ENCODE measurements at places on chromosomes 7 and 10.
A peak's percentile ranks its signal among the peaks of the same experiment; 100 is the strongest.

- DNase-seq, result no peak
Measured at GRCh38 chr10:48802611-48803071, 118.0 kb downstream of the WDFY4 start.

DNA sequence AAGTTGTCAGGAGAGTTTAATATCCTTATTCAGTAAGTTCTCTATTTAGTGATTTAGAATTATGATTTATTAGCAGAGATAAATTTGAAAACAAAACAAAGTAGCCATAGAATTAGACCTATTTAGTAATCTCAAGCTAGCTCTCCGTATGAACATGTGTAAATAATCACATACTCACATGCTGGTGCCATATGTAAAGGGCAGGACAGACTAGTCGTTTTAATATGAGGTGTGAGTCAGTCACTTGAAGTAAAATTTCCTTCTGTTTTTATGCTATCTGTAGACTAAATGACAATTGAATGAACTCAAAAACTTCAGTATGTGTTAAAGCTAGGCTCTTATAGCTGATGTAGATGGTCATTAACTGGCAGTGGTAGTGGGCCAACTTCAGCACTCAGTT is 67.1 kb downstream of the WAC start:
- DNase-seq, result no peak

- no peak for DNase-seq
Measured at GRCh38 chr7:80347173-80347572, 164.7 kb downstream of the GNAT3 start.

- no peak for DNase-seq
Measured at GRCh38 chr10:75672842-75673241, 241.4 kb downstream of the LRMDA start.

GRCh38 chr7:118517275-118517674 is 292.8 kb downstream of the ANKRD7 start:
- no peak for DNase-seq

GRCh38 chr7:157643525-157643970 is 306.7 kb downstream of the DNAJB6 start:
- no peak for DNase-seq

DNA sequence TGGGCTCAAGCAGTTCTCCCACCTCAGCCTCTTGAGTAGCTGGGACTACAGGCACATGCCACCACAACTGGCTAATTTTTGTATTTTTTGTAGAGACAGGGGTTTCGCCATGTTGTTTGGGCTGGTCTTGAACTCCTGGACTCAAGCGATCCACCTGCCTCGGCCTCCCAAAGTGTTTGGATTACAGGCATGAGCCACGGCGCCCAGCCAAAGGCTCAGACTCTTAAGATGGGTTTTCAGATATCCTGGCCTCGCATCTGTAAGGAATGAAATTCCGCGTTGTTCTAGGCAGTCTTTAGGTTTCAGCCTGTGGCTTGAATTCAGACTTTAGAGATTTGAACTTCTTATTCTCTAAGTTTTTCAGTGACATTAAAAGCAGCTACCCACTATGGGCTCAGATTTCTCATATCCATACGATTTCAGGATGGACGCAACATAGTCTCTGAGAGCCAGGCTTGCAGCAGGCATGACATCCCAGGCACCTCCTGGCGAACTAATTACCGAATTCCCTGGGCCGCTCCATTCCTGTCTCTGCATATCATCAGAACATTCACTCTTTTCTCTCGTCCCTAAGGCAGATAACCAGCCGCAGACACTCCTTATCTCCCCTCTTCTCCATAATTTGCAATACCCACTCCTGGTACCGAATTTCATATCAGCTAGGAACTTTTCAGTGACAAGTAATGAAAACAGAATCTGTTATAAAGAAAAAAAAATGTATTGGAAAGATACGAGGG is 29.7 kb downstream of the IL15RA start:
- no peak for DNase-seq

GRCh38 chr7:22295402-22296264 is 61.3 kb downstream of the RAPGEF5 start:
- DNase-seq, result no peak

DNA sequence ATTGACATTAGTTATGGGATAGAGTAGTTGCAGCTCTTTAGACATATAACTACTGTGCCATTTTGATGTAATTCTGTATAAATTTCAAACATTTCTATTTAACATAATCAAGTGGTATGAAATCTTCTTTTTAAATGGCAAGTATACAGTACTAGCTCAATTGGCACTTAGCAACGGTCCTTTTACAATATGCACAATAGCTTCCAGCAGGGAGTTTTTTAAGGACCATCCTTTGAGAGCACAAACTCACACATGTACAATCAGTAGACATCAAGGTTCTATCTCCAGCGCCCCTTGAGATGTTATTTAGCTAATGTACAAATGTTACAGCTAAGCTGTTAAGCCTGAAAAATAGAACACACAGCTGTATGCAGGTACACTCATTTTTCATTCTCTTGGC is 480.7 kb downstream of the TFEC start:
- no peak for DNase-seq

DNA sequence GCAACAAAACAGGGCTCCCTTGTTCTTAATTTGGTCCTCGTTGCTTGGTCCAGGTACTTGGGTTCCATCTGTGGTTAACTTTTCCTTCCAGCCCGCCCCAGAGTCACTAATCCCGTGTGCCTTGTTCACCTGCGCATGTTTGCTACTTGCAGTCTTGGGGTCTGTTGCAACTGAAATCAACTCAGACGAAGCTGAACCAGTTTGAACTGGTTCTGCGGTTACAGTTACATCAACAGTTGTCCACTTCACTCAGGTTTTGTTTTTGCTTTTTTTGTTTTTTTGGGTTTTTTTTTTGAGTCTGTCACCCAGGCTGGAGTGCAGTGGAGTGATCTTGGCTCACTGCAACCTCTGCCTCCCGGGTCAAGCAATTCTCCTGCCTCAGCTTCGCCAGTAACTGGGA is 34.7 kb downstream of the TRRAP start:
- DNase-seq, result no peak

GRCh38 chr7:74057216-74057925 is 26.2 kb upstream of the LIMK1 start:
- no peak for DNase-seq

DNA sequence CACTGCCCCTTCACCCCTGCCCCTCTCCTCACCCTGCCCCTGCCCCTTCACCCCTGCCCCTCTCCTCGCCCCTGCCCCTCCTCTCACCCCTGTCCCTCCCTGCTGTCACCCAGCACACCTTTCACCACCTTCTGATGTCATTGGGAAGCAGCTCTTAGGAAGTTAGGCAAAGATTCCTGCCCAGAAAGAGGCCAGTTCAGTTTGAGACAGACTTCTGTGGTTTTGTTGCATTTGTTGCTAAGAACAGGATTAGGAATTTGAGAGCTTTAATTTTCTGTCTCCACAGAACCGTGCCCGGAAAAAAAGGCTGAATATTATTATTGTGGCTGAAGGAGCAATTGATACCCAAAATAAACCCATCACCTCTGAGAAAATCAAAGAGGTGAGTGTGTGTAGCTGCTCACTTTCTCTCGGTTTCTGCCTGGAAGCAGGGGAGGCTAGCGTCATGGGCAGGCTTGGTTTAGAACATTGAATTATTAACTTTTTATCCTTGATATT is 39.6 kb downstream of the PFKP start:
- no peak for DNase-seq

- no peak for DNase-seq
Measured at GRCh38 chr10:45555795-45556194, 116.8 kb downstream of the ZFAND4 start.

GRCh38 chr7:146736446-146737190 is 620.0 kb downstream of the CNTNAP2 start:
- no peak for DNase-seq

GRCh38 chr7:40646717-40647116 is 511.9 kb downstream of the SUGCT start:
- no peak for DNase-seq

DNA sequence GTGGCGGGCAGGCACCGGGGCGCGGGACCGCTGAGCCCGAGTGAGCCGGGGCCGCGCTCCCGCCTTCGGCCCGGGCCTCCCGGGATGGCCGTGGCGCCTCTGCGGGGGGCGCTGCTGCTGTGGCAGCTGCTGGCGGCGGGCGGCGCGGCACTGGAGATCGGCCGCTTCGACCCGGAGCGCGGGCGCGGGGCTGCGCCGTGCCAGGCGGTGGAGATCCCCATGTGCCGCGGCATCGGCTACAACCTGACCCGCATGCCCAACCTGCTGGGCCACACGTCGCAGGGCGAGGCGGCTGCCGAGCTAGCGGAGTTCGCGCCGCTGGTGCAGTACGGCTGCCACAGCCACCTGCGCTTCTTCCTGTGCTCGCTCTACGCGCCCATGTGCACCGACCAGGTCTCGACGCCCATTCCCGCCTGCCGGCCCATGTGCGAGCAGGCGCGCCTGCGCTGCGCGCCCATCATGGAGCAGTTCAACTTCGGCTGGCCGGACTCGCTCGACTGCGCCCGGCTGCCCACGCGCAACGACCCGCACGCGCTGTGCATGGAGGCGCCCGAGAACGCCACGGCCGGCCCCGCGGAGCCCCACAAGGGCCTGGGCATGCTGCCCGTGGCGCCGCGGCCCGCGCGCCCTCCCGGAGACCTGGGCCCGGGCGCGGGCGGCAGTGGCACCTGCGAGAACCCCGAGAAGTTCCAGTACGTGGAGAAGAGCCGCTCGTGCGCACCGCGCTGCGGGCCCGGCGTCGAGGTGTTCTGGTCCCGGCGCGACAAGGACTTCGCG is 534 bp downstream of the FZD9 start:
- peak; percentile 14 for DNase-seq

- DNase-seq, result no peak
Measured at GRCh38 chr10:44178281-44178680, 206.6 kb downstream of the CXCL12 start.

- no peak for DNase-seq
Measured at GRCh38 chr10:88212069-88212468, 348.6 kb downstream of the PTEN start.

GRCh38 chr7:2013381-2014311 is 219.1 kb downstream of the MAD1L1 start:
- DNase-seq, result no peak

GRCh38 chr10:100569687-100570481 is 34.1 kb downstream of the HIF1AN start:
- DNase-seq, result no peak

GRCh38 chr7:132135746-132136385 is 440.4 kb downstream of the PLXNA4 start:
- no peak for DNase-seq

- no peak for DNase-seq
Measured at GRCh38 chr7:91344911-91345310, 80.7 kb downstream of the FZD1 start.

DNA sequence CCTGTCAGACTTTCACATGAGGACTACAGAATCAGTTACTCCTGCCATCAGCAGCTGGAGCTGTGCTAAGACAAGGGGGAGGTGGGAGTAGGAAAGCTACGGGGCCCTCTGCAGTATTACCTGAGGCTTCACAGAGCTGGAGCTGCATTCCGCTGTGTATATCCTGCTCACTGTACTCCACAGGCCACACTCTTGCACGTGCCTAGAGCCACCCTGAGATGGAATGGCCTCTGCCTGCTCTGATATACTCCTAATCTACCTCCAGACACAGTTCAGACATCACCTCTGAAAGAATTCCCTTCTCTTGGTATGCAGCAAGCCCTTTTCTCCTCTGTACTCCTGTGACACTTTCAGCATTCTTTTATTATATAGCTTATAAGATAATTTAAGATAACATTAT is 34.8 kb downstream of the TRDMT1 start:
- no peak for DNase-seq

GRCh38 chr7:131652194-131652593 is 95.8 kb upstream of the PODXL start:
- no peak for DNase-seq

DNA sequence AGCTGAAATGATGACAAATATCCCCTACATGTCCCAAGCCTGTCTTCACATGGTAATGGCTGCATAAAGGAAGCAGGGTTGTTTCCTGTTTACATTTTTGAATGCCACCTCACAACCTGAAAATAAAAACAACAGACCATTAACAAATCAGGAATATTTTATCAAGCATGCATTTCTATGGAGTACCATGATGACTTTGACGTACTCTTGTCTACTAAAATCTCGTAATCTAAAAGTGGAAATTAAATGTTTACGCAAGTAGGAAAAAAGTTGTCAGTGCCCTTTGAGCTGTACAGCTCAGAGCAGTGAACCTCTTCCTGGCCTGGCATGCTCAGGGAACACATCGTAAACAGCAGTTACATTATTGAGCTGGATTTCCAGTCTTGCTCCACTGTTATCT is 194.1 kb downstream of the INHBA start:
- DNase-seq, result no peak

GRCh38 chr7:157404845-157405481 is 68.2 kb downstream of the DNAJB6 start:
- DNase-seq, result no peak

GRCh38 chr10:14821635-14822375 is 16.0 kb downstream of the CDNF start:
- DNase-seq, result no peak

Measured in CD4-positive, alpha-beta T cell treated with Interleukin-4 for 1 hour (primary cell).